IMR-90 (cell line): ENCODE measurements at places on chromosomes 6 and 20.

DNA sequence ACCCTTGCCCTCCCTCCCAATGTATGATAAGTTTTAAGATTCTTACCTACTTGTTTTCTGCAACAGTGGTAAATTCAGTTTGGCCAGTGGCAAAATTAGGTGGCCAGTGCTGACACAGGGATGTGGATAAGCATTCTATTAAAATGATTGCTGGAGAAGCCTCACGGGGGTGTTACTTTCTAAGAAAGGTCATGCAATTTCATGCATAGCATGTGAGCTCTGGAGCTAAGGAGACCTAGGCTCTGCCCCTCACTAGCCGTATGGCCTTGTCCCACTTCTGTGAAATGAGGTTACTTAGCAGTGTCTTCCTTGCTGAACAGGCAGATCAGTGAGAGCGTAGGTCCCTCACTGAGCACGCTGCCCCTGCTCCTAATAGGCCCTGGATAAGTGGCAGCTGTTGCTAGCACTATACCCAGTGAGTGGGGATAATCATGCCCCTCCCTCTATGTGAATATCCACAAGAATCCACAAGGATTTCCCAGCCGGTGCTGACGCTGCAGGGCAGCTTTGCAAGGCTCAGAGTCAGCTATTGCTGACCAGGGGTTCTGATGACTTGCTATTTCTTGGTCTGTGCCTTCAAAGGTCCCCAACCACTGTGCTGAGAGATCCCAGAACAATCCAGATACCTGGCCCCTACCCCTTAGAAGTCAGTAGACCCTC lies 86.5 kb upstream of the MRPS10 start:
- peak; percentile 31 for DNase-seq

GRCh38 chr6:79874531-79875134 lies 72.7 kb downstream of the ELOVL4 start:
- DNase-seq: no peak

DNA sequence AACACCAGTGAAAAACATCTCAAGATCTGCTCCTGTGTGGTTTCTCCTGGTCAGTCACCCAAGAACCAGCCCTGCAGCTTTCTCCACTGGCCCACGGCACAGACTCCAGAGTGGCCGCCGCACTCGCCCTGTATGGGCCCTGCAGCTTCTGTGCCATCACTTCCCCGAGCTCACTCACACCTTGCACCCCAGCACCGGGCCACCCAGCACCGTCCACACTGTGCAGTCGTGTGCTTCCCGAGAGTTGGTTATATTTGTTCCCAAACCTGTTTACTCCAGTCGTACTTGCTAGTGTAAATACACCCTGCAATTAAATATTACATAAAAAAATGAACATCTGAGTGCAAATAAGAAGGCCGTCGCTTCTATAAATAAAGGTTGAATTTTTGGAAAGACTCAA lies 341.7 kb downstream of the CDH26 start:
- no peak for DNase-seq

DNA sequence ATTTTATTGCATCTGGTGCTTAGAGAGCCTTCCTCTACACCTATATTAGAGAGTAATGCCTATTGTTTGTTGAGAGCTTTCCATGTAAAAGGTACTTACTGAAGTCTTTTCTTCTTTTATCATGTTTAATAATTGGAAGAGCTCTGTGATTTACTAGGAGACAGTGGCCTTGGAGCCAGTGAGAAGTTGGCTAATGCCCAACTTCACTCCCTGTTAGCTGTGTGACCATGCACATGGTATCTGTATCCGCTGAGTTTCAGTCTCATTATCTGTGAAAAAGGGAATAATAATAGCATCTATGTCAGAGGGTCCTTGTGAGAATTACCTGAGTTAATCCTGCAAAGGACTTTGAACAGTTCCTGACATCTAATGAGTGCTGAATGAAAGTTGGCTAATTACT lies 105.0 kb downstream of the CD109 start:
- DNase-seq: no peak

DNA sequence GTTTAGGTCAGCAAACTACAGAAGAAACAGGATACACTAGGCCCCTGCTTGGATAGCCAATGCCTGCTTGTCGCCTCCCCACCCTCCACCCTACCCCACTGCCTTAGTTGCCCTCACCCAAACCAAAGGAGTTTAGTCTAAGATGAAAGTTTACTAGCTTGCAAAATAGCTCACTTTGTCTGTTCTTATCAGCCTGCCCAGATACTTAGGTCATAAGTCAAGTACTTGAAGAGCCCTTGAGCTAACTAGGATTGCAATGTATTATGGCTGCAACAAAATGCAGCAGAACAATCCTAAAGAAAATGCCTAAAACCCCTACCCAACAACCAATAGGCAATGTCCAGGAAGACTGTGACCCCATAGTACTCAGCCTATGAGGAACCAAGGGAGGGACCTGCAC lies 7.3 kb upstream of the ENTPD6 start:
- no peak for DNase-seq

- no peak for DNase-seq
These were observed 95.0 kb downstream of the AIG1 start for GRCh38 chr6:143155681-143156080.

DNA sequence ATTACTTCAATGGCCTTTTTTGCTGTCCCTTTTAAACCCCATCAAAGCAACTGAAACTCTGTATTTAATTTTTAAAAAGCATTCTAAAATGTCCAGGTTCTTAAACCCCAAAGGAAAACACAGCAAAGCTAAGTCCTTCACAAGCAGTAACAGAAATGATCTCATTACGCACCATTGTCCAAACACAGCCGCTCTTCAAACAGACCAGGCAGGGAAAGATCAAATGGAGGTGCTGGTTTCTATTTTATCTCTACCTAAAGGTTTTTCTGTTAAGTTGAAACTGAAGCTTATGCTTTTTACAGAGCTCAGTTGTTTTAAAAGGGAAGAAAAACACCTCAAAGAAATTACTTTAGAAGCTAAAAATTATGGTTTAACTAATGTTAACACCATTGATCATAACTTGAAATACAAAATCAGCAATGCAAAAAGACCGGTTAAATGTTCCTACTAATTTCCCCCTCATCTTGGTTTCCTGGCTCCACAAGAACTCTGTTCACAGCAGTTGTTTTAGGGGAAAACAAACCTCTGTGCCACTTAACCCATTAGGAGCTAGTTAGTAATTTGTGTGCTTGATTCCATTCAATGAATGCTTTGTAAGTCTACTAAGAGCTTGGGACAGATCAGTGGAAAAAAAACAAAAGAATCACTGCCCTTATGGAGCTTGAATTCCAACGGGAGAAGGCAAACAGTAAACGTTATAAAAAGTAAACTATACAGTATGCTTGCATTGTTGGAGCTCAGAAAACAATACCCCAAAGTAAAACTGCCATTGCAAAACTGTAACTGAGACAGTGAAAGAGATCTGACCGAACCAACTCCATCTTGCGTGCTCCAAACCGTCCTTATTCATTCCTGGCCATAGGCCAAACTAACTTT lies 87.4 kb downstream of the CD24 start:
- no peak for DNase-seq

- no peak for DNase-seq
These were observed 12.9 kb downstream of the MDGA1 start for GRCh38 chr6:37684801-37685200.

DNA sequence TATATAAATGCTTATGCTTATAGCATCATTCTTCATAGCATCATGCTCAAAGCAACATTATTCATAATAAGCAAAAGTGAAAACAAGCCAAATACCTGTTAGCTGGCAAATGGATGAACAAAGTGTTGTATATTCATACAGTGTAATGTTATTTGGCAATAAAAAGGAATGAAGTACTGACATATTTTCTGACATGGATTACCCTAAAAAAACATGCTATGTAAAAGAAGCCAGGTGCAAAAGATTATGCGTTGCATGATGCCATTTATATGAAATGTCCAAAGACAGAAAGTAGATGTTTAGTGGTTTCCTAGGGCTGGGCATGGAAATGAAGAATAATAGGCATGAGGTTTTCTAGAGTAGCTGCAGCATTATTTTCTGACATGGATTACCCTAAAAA lies 77.1 kb downstream of the GFRA4 start:
- no peak for DNase-seq

- no peak for DNase-seq
These were observed 29.6 kb downstream of the CAP2 start for GRCh38 chr6:17423026-17423425.

DNA sequence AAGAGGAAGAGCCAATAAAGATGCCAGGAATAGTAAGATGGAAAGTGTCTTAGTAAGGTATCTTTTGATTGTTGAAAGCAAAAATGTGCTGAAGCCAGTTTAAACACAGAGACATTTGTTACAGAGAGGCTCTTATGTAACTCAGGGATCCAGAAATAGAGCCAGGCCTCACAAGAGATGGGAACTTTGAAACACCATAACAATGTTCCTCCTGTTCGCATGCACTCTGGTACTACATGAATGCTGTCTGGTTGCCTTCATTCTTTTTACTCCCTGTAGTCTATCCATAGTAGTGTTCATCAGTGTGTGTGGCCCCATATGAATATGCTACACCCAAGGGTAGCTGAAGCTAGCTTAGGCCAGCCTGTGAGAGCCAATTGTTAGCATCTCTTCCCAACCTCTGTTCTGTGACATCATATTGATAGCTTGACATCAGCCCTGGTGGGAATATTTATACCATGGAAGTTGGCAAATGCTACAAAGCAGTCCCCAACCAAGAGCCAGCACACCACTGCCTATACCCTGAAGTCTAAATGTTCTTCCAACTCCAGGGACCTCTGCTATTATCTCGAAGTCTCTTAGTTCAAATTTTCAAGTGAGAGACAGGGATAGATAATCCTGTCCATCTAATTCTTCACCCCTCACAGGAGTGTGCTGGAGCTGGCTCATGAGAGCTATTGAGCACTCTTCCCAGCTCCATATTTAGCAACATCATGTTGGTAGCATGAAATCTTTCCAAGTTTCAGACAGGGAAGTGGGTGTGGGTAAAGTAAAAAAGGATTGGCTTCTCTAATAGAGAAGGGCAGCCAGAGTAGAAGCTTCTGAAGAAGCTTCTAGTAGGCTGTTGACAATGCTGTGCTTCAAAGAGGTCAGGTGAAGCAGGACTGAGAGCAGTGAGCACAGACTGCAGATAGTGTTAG lies 7.0 kb downstream of the NDUFAF5 start:
- DNase-seq: no peak

DNA sequence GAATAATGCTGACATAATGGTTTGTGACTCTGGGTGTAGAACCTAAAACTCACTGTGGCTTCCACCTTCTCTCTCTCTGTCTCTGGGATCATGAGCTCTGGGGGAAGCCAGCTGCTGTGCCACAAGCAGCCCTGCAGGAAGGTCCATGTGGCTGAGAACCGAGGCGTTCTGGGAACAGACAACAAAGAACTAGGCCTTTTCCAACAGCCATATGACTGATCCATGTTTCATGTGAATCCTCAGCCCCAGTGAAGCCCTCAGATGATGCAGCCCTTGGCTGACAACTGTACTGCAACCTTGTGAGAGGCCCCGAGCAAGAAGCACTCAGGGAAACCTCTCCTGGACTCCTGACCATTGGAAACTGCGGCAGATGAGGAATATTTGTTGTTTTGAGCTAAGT lies 56.6 kb downstream of the HLA-G start:
- DNase-seq: no peak

GRCh38 chr20:63031251-63032014 lies 24.7 kb upstream of the BHLHE23 start:
- DNase-seq: no peak

DNA sequence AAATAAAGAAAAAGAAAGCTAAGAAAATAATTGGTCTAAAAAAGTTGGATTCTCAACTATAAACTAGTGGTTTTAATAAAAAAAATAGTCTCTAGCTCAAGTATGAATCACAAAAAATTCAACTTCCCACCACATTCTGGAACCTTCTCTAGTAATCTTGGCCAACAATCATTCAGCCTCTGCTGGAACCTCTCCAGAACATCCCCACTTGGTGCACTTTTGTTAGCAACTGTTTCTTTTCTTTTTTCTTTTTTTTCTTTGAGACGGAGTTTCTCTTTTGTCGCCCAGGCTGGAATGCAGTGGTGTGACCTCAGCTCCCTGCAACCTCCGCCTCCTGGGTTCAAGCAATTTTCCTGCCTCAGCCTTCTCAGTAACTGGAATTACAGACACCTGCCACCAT lies 35.7 kb downstream of the TXLNB start:
- peak; percentile 83 for DNase-seq

DNA sequence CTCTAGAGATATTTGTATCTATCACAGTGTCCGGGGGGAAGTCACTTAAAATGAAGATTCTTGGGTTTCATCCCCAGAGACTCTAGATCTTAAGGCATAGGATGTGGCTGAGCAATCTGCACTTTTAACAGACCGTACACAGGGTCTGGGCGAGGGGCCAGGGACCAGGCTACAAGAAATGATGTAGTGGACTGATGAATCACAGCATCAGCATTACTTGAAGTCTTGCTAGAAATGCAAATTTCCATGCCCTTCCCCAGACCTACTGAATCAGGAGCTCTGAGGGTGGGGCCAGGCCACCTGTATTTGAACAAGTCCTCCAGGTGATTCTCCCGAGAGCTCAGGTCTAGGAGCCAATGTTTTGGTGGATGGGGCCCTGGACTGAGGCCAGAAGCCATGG lies 168.4 kb downstream of the DOK5 start:
- peak; percentile 73 for DNase-seq

- no peak for DNase-seq
These were observed 521.1 kb downstream of the TFAP2B start for GRCh38 chr6:51339728-51340127.

GRCh38 chr6:134657343-134657742 lies 292.6 kb downstream of the ALDH8A1 start:
- DNase-seq: no peak

GRCh38 chr6:53828215-53828614 lies 33.4 kb downstream of the LRRC1 start:
- DNase-seq: no peak

DNA sequence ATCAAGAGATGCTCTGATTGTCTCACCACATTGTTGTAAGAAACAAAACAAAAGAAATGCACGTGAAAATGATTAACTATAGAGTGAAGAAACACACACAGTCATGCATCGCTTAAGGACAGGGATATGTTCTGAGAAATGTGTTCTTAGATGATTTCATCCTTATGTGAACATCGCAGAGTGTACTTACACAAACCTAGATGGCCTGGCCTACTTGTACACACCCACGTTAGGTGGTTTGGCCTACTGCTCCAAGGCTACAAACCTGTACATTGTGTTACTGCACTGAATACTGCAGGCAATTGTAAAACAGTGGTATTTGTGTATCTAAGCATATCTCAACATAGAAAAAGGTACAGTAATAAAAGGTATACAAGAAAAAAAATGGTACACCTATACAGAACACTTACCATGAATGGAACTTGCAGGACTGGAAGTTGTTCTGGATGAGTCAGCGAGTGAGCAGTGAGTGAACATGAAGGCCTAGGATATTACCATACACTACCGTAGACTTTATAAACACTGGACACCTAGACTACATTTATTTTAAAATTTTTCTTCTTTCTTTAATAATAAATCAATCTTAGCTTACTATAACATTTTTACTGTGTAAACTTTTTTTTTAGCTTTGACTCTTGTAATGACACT lies 48.6 kb downstream of the FKBP5 start:
- DNase-seq: peak; percentile 62

GRCh38 chr20:62887152-62887859 lies 25.7 kb upstream of the TCFL5 start:
- peak; percentile 96 for DNase-seq
